A549 (cell line): ENCODE measurements at places on chromosomes 7 and 10.

GRCh38 chr10:119162452-119163092, 2.9 kb downstream of the SFXN4 start:
- DNase-seq, result no peak

DNA sequence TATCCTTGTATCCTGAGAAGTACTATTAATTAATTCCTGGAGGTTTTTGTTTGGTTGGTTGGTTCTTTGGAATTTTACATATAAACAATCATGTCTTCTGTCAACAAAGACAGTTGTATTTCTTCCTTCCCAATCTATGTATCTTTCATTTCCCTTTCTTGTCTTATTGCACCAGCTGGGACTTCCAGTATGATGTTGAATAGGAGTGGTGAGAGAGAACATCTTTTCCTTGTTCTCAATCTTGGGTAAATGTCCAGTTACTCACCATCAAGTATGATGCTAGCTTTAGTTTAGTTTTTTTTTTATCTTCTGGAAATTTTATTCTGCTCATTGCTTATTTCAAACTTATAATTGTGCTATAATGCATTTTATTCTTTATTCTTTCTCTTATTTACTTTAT, 7.4 kb upstream of the PAX4 start:
- DNase-seq, result no peak

DNA sequence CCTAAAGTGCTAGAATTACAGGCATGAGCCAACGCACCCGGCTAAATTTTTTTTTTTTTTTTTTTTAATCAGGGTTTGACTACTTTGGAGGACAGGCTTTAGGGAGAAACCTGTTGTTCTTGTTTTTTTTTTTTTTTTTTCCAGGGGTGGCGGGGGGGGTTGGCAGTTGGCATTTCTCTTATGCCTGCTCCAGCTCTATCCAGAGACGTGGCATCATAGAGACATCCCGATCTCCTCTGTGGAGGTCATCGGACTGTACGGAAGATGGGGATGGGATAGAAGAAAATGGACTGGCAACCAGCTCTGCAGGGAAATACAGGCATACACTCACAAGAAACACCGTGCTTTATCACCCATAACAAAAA, 130.8 kb downstream of the PRPF18 start:
- no peak for DNase-seq

GRCh38 chr7:96901822-96902445, 103.4 kb upstream of the DLX6 start:
- DNase-seq, result no peak

DNA sequence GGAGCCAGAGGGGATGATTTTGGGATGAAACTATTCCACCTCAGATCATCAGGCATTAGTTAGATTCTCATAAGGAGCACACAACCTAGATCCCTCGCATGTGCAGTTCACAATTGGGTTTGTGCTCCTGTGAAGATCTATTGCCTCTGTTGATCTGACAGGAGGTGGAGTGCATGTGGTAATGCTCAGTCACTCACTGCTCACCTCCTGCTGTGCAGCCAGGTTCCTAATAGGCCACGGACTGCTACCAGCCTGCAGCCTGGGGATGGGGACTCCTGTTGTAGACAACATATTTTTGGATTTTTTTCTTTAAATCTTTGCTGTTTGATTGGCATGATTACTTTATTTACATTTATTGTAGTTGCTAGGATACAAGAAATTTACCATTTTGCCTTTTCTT, 765.0 kb downstream of the INHBA start:
- no peak for DNase-seq

DNA sequence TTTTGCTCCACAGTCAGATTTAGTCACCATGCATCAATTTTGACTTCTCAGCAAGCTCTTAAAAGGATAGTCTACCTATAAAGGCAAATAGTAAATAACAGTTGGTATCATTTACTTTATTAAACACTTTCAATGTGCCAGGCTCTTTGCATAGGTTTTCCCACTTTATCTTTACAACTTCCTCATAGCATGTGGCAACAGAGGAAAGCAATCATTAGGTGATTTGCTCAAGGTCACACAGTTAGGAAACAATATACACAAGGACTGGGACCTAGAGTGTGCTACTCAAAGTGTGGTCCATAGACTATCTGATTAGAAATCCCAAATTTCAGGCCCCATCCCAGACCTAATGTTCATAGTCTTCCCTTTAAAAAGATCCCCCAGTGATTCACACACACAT, 212.3 kb downstream of the MTERF1 start:
- DNase-seq, result no peak

- no peak for DNase-seq
Observed at GRCh38 chr7:137572056-137572784, 228.7 kb upstream of the PTN start.

DNA sequence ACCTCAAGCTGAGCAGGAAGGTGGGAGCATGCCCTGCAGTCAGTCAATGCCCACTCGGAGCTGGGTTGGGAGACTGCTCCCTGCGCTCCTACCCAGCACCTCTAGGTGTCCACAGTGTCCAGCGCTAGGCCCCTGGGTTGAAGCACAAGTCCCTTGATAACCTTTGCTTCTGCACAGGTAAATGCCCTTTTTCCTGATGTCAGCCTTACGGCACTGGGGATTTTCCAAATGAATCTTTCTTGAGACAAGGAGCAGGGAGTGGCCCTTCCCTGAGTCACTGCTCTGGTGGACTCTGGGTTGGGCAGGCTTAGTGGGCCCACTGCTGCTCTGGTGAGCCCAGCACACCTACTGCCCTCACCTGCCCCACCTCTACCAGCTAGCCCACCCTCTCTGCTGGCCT, 61.9 kb upstream of the OPN4 start:
- DNase-seq, result no peak

GRCh38 chr10:52979295-52979990, 206.9 kb upstream of the MBL2 start:
- no peak for DNase-seq

DNA sequence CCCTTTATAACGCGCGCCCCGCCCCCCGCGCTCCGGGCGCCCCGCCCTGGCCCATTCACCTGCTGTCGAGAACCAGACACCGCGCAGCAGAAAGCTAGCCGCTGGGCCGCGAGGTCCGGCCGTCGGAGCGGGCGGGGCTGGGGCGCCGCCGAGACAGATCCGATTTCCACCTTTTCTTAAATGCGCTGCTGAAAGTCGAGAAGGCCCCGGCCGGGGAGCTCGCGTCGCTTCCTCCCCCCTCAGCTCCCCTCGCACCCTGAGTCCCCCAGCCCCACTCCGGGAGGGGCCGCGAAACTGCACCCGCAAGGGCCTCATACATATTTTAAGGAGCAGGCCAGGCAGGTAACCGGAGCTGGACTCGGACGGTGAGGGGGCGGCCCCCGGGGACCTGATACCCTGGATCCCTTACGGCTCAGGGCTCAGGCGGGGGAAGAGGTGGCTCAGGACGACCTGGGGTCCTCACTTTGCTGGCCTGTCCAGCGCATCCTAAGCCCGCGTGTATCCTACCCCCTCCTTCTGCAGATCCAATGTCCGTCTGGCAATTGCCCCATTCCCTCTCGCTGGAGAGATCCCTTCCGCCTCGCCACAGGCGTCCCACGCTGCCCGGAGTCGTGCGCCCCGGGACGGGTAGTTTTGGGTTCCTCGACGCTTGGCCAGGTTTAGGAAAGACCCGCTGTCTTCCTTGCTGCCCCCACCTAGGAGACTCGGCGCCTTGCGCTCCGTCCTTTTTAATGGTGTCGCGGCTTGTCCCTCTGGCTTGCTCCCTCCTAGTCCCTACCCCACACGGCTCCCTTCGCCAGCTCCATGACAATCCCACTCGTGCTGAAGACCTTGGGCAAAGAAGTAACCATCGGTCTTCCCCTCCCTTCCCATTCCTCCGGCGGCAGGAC, 170.6 kb downstream of the UBE2H start:
- no peak for DNase-seq

GRCh38 chr10:89515031-89515841, 20.2 kb downstream of the SLC16A12 start:
- no peak for DNase-seq

DNA sequence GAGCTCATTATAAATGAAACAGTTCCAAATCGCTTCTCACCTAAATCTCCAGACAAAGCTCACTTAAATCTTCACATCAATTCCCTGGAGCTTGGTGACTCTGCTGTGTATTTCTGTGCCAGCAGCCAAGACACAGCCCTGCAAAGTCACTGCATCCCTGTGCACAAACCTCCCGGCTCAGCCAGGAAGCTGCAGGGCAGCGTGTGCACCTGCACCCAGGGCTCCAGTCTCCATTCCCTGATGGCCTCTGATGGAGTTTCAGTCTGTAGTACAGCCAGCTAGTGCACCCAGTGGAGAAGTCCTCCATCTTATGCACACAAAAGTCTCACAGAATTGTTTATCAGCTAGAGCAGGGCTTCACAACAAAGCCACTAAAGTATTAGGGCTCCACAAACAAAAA, 51.1 kb upstream of the PRSS58 start:
- no peak for DNase-seq
